A673 (cell line): ENCODE measurements at places on chromosomes 5 and 9.

DNA sequence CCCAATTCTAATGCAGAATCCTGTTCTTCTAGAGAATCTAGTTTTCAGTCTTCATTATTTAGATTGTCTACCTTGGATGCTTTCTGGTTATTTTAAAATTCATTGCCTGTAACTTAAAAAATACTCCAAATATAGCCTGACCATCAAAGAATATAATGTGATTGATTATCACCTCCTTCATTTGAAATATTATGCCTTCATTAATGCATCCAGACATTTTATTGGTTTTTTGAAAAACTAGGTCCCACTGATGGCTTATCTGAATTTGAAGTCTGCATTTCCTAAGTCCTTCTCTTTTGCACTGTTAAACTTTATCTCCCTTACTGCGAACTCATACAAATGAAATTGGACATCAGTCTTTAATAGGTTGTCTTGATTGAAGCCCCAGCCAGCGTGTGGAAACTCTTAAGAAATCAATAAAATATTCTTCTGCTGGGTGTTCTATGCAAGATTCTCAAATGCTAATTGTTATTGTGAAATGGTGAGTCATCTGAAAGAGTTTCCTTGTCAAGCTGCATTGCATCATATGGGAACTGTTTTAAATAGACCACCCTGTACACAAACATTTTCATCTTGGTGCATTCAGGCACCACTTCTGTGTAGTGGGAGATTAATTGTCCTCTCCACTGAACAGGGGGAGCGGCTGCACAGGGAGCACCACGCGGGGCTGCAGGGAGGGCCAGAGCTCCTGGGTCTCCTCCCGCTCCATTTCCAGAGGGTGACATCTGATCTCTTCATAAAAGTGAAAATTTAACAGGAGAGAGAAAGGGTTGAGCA lies 92.3 kb upstream of the FANCC start:
- DNase-seq = peak; percentile 89

DNA sequence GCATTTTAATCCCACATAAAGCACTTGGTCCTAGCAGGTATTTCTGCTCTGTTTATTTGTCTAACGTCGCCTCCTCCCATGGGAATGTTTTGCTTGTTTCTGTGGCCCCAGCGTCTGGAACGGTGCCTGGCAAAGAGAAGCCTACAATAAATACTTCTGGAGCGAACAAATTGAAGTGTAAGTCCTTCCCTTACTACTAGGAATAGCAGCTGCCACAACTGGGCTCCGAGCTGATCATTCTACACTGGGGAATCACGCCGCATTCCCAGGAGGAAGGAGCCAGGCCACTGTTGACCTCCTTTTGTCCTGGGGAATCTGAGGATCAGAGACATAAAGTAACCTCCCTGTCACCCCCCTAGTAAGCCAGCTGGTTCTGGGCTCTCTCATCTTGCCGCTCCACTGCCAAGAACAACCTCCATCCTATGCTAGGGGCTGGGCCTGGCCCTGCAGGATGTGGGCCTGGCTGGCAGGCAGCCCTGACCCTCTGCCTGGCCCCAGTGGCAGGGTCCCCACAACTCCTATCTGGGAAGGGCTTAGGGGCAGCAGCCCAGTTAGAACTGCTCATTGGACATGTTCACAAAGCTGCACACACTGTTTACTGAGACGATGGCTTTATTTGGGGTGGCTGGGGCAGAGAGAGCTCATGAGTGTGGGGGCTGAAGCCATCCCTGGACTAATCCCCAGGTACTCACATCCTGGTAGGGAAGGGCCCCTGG lies 82.8 kb downstream of the GTF3C4 start:
- DNase-seq = no peak

- no peak for DNase-seq
Observed at GRCh38 chr5:169707686-169708085, 70.6 kb downstream of the DOCK2 start.

- no peak for DNase-seq
Observed at GRCh38 chr5:137624786-137625349, 111.0 kb downstream of the KLHL3 start.

DNA sequence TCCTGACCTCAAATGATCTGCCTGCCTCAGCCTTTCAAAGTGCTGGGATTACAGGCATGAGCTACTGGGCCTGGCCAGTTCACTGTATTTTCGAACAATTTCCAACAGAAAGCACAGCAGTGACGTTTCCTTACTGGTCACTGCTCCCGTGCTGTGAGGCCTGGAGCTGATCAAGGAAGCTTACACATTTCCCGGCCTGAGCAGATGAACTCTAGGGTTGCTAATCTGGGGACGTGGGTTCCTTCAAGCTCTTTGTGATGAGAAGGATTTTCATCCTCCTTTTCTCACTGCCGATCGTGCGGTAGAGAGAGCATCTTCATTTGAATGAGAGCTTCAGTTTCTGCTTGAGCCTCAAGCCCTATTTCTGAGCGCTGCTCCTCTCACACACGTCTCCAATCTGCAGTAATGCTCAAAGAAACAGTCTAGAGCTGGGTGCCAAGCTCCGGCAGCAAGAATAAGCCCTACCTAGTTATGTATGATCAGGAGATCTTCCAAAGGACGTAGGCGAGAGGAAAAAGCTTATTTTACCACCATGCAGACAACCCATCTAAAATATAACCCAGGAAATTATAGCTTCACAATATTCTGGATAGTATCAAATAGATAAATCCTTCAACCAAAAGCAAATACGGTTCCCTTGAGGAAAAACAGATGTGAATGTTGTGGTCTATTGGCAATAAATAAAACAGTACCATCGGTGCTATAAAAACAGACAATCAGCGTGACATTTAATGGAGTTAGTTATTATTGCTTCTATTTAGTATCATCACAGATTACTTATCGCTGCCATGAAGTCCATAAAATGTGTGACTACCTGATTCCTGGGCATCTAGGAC lies 7.3 kb upstream of the SPATA24 start:
- no peak for DNase-seq

DNA sequence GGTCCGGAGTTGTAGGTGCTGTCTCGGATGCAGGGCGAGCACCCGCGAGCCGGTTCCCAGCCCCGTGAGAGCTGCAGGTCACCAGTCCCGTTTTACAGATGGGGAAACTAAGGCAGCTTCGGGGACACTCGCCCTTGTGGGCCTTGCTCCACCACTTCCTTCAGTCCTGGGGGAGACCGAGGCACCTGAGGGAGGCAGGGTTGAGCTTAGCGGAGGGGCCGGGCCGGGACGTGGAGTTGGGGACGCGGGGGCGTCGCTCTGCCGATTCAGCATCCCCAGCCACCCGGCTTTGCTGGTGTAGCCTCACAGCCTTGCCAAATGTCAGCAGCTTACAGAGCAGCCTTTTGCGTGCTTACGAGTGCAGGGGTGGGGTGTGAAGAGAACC lies 530 bp downstream of the BBLN start:
- peak; percentile 54 for DNase-seq

DNA sequence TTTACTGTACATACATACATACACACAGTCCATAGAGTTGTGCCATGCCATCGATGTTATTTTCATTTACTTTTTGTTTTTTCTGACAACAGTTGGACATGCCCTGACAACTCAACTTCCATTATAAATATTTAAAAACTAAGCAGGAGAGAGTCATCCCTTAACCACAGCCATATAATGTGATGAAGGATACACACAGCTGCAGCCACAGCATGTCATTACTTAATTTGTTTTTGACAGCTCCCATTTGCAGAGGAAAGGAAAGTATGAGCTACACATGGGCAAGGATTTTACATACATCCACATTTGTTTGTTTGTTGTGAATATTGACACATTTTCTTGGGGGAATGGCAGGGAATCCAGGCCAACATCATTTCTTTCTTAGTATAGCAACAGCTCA lies 91.5 kb upstream of the TUT7 start:
- DNase-seq = no peak

- DNase-seq = no peak
Observed at GRCh38 chr9:105708405-105708804, 14.1 kb downstream of the TMEM38B start.

DNA sequence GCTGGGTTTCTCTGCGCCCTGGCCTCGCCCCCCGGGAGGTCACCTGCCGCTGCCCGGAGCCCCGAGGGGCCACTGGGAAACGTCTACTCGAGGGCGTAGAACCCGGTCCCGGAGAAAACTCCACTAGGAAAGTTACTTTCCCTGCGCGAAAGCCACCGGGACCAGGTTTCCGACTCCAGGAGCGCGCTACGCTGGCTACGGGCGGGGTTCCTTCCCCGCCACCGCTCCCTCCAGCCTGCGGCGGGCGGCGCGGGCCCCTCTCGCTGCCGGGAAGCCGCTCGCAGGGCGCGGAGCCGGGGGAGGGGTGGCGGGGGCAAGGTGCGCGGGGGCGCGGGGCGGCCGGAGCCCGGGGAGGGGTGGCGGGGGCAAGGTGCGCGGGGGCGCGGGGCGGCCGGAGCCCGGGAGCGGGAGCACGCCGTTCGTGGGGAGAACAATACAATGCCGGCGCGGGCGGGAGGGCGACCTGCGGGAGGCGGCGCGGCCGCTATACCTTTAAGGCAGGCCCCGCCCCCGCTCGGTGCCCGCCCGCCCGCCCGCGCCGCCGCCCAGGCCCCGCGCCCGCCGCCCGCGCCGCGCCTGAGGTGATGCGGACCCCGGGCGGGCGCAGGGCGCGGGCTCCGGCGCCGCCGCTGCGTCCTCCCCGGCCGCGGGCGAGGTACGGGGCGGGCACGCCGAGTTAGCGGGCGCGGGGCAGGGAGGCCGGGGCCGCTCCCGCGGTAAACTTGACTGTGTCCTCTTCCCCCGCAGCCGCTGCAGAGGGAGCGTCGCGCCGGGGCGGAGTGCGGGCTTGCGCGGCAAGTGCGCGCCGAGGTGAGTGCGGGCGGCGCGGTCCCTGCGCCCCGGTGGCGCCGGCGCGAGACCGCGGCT lies 278.1 kb downstream of the AOPEP start:
- peak; percentile 59 for DNase-seq

DNA sequence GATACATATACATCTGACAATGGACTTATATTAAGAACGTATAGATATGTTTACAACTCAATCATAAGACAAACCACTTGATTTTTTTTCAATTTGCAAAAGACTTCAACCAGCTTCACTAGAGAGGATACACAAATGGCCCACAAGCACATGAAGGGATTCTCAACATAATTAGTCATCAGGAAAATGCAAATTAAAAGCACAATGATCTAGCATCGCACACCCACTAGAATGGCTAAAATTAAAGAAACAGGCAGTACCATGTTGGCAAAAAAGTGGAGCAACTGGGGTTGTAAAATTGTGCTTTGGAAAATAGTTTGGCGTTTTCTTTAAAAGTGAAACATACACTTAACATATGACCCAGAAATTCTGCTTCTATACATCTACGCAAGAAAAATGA lies 80.0 kb upstream of the TRIO start:
- no peak for DNase-seq

GRCh38 chr9:111743275-111743674 lies 51.5 kb downstream of the SHOC1 start:
- DNase-seq = peak; percentile 14

- no peak for DNase-seq
Observed at GRCh38 chr9:73183428-73183827, 31.8 kb downstream of the ANXA1 start.

DNA sequence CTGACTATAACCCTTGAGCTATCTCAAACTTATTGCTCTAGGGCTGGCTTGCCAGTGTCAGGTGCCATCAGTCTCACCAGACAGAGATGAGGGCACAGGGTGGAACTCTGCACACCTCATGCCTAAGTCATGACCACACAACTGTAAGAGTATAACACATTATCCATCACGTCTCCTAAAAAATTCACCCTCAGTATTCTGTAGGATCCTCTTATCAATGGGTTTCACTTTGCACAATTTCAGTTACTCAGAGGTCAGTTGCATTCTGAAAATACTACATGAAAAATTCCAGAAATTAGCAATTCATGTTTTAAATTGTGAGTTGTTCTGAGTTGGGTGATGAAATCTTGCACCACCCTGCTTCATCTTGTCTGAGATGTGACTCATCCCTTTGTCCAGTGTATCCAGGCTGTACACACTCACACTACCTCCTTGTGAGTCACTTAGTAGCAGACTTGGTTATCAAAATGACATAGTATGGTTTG lies 690.9 kb upstream of the CDH18 start:
- peak; percentile 40 for DNase-seq

DNA sequence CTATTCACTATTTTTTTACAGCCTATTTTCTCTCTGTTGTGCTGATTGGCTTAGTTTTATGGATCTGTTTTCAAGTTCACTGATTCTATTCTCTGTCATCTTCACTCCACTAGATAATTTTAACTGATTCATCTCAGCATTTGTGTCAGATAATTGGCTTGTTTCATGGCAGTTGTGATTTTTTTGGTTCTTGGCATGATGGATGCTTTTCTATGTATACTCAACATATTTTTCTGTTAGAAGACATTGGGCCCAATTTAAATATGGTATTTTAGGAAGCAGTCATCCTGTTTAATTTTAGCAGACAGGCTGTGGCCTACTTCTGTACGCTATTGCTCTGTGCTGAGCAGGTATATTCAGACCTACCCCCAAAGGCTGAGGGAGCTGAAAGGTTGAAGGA lies 1865.3 kb upstream of the ACO1 start:
- DNase-seq = no peak

DNA sequence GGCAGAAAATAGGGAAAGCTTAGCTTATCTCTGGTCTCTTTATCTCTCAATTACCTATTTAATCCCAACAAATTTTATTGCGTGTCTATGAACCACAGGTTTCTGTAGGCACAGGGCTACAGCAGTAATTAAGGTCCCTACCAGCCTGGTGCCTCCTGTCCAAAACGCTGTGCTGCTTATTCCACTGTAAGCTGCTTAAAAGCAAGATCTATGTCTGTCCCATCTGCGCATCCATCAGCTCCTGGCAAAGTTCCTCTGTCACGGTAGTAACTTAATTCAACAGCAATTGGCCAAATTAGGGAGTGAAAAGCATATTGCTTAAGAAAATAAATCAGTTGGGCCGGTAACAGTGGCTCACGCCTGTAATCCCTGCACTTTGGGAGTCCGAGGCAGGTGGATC lies 235.8 kb upstream of the VLDLR start:
- no peak for DNase-seq

DNA sequence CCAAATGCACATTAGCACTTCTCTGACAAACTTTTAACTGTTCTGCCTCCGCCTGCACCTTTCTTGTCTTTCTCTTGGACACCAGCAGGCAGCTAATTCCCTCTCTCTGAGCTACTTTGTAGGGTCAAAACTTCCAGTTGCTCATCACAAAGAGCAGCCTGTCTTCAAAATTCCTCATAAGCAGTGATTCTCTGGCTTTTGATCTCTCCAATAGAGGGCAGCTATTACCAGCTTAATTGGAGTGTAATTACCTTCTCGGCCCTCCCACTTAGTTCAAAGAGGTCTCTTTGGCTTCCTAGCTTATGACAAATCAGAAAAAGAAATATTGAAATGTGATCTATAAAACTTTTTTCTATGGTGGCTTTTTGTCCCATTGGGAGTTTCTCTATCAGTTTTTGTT lies 43.6 kb upstream of the RAD23B start:
- DNase-seq = peak; percentile 17

DNA sequence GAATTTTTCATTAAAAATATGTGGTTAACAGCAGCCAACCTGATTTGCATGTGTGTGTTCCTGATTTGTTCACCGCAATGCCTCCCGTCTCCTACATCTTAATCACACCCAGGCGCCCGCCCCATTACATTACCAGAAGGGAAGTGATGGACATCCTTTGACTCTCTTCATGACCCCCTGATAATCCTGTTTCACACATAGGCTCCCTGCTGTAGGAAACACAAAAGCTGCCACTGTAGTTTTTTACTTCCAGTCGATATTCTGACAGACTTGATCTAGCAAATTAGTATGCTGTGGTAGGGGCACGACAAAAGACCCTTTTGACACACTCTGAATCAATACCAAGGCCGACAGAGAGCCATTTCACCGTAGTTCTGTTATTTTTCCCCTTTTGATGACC lies 287.8 kb upstream of the ISL1 start:
- DNase-seq = peak; percentile 55
